Stimulated activated CD4-positive, alpha-beta T cell treated with anti-CD3 and anti-CD28 coated beads, Interleukin-1b, Interleukin-23, amount 100 ng/mL, for 4 hours (primary cell): ENCODE measurements at places on chromosomes 2 and 18.

DNA sequence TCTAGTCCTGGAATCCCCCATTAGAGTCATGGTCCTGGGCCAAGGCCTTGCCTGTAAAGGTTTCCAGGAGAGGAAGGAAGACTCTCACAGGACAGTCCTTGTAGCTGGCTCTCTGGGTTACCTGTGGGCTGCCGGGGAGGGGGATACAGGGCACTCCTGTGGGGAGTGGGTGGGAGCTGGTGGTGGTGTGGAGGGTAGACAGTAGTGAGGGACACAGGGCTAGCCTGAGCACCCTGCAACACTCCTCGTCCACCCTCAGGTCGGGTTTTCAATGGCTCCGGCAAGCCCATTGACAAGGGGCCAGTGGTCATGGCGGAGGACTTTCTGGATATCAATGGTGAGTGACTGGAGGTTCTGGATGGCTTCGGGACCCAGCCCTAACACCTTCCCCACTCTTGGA is 19.7 kb upstream of the ANKRD53 start:
- no peak for DNase-seq

DNA sequence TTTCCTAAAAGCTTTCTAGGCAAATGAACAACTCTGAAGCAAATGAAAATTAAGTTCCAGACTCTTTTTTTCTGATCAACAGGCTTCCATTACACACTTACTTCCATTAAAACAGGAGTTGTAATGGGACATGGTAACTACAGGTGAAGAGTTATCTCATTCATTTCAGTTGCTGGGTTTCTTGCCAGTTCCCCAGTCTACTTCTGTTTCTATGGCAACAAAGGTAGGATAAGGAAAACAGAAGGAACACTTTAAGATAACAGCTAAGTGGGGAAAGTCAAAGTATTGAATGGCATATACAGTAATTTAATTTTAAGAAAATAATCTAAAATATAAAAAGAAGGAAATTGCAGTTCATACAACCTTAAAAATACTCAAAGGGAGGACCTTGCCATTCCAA is 25.1 kb downstream of the BAZ2B start:
- no peak for DNase-seq

DNA sequence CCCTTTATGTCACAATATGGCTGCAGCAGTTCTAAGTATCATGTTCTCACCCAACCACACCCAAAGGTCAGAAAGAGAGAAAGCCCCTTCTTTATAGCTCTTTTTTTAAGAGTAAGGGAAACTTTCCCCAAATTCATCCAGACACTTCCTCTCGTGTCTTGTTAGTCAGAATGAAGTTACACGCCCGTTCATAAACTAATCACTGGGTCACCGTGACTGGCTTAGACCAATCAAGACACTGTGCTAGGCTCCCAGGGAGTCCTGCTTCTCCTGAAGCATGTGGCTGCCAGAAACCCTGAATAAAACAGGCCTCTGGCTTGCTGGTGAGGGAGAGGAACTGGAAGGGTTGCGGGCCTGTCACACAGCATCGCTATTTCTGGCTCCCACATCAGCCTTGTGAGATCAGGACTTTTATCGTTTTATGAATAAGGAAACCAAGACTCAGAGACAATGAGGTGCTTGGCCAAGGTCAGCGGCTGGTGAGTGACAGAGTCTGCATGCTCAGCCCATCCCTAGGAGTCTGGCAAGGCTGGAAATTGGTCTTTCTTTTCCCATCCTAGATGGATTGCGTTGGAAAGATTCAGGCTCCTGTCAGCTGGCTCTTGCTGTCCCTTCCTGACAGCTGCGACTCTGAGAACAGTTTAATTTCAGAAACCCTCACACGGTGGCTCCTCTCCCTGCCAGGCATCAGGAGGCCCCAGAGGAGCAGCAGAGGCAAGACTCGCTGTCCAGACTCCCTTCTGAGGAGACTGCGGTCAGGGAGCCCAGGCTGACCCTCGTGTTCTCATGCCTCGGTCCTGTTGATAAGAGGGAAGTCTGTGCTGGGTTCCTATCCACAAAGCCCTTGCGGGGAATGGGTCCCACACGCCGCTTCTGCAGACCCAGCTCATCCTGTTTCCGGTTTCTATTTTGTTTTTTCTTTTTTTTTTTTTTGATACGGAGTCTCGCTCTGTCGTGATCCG is 104.5 kb upstream of the TAF1B start:
- DNase-seq, result no peak

GRCh38 chr2:206858687-206859329 is 80.5 kb upstream of the CPO start:
- no peak for DNase-seq

- no peak for DNase-seq
Measured at GRCh38 chr2:54676656-54677055, 46.8 kb upstream of the EML6 start.

DNA sequence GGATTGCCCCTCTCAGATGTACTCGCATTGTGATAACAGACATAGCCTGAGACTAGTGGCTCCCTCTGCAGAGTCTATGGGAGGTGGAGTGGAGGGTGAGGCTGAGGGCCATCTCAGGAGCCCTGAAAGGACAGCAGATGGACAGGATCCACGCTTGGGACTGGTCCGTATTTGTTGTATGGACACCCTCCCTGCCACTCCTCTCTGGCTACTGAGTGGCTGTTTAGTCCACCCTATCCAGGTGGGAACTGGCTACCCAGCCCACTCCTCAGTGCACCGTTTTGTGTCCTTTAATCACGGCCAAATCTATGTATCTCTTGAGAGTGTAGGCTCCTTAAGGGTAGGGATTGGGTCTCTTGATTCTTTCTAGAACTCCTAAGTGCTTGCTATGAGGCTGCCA is 4.5 kb upstream of the GLI2 start:
- DNase-seq, result no peak

GRCh38 chr2:143623231-143623908 is 494.2 kb downstream of the ARHGAP15 start:
- DNase-seq, result no peak

DNA sequence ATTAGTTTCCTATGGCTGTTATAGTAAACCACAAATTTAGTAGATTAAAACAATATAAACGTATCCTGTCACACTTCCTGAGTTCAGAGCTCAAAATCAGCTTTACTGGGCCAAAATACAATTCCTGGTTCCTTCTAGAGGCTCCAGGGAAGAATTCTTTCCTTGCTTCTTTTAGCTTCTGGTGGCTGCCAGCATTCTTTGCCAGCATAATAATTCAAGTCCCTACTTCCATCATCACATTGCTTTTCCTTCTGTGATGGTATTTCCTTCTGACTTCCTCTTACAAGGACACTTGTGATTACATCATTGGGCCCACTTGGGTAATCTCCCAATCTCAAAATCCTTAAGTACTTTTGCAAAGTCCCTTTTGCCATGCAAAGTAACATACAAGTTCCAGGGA is 40.6 kb downstream of the MOB4 start:
- no peak for DNase-seq

DNA sequence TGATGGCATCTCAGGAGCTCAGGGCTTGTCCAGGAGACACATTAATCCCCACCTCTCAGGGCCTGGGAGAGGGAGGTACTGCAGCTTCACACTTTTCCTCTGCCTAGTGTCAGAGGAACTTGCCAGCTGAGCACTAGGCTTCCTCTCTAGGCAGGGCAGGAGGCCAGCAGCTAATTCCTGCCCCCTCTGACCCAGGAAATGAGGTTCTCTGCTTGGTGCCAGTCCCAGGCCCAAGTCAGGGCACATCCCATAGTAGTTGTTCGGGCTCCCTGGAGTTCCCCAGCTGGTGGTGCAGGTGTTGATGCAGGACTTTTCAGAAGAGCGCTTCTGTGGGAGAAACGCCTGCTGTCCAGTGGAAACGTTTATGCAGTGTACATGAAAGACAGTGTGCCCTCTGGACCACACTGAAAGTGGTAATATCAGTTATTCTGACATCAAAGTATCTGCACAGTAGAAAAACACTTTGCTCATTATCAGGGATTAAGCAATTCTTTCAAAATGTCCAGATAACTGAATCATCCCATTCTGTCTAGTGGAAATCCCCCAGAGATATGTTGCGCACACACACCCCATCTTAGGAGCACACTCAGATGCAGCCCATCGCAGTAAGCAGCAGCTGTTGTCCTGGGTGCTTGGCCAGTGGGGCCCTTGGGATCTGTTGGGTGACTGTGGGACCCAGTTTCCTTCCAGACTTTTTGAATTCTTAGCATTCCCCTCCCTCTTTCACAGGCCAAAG is 17.8 kb upstream of the SCLY start:
- DNase-seq, result no peak

DNA sequence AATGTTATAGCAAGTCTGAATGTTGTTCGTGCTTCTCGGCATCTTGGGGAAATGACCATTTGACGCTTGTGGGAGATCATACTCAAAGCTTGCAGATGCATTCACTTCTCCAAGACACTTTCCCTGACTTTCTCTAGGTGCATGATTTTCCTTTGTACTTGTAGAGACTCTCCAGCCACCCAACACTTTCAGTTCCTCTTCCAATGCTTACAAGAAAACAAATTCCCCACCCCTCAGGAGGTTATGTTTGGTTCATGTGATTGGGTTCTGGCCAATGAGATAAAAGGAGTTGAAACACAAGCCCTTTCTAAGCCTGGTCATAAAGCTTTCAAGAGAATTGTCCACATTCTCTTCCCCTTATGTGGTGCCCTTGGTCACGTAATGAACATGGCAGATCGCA is 156.3 kb downstream of the EPHA4 start:
- no peak for DNase-seq

GRCh38 chr2:27245626-27246025 is 17.2 kb downstream of the SLC30A3 start:
- no peak for DNase-seq

GRCh38 chr2:17517481-17518211 is 594 bp downstream of the RAD51AP2 start:
- no peak for DNase-seq

DNA sequence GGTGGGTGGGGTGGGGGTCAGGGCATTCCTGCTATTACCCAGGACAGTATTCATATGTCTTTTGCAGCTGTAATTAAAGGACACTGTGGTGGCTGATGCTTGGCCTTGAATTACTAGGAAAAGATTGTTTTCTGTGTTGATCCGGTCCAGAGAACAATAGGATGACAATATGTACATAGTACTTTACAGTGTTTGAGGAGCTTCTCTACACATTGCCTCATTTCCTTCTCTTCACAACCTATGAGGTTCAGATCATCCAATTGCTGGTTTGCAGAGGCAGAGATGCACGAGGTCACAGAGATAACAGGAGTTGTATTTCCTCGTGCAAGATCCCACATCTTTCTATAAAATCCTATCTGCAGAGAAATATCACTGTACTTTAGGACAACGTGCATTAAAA is 119.5 kb downstream of the LIPG start:
- DNase-seq, result no peak

DNA sequence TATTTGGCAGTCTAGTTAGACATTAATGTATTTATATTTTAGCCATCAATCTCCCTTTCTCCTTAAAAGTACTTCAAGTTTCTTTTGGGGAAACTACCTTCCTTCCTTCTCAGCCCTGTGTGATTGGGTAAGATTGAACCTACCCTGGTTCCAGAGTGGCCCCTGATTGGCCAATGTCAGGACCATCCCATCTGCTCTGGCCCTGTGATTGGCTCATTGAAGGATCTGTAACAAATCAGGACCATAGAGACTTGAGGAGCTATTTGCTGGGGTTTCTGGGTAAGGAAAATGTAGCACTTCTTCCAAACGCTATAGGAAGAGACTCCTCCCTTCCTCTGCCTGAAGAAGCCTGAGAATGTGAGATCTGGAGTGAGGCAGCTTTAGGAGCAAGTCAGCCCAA is 59.3 kb downstream of the AQP4 start:
- DNase-seq, result no peak

- no peak for DNase-seq
Measured at GRCh38 chr2:38486213-38487026, 109.3 kb upstream of the ATL2 start.

DNA sequence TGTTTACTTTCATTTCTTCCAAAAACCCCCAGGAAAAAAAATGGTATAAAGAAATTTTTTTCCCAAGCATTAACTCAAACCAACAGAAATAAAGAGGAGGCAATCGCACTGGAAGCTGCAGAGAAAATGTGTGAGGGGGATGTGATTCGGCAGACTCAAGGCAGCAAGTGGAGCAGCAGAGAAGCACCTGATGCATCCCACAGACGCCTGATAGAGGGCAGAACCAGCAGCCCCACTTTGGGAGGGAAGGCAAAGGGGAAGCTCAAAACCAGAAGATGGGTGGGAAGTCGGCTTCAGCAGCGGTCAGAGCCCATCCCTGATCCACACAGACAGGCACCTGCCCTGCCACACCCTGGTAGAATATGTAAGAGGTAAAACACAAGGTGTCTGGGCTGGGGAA is 12.6 kb downstream of the FTCDNL1 start:
- DNase-seq, result no peak

DNA sequence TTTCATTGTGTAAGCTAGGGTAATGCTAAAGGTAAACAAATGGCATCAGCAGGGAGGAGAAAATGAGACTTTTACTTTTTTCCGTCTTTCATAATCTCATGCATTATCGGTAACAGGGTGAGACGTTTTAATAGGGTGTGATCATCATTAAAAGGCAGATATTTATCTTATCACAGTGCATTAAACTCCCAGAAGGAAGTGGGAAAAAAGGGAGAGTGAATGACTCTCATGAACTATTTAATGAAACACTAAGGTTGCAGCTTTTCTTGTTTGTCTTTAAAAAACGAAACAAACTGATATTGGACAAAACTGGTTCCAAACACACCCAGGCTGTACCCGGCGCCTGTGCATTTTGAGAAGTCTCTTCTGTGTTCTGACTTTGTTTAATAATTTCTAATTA is 1936.8 kb upstream of the PIK3C3 start:
- DNase-seq, result no peak

DNA sequence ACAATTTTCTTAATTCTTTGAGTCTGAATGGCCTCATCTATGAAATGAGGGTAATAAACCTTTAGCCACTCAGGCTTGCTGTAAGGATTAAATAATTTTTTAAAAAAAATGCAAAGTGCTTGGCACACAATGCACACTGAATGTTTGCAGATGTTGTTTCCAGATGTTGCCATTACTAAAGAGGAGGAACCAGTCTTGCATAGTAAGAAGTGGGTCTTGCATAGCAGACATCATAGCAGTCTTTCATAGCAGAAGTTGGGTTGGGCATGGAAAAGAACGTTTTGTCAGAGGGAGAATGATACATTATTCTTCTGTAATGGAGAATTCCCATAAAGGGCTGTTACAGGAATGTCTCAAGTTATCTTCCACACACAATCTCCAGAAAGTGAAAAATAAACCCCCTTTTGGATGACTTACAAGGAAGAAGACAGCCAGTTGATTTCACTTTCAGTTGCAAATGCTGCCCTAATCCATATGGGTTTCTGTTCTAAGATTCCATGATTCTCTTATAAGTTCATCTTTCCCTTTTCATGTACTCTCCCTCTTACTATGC is 327.7 kb downstream of the SUCLG1 start:
- DNase-seq, result no peak

GRCh38 chr18:22767653-22768052 is 165.5 kb upstream of the RBBP8 start:
- DNase-seq, result no peak
